LHCN-M2 (cell line): ENCODE measurements at places on chromosomes 1 and 21.
A peak's percentile ranks its signal among the peaks of the same experiment; 100 is the strongest.

GRCh38 chr1:240350910-240351331 is 259.2 kb downstream of the FMN2 start:
- DNase-seq = peak; percentile 72

- DNase-seq = peak; percentile 67
These were observed 2.1 kb upstream of the AHDC1 start for GRCh38 chr1:27605796-27606707.

- DNase-seq = no peak
These were observed 16.1 kb downstream of the HIVEP3 start for GRCh38 chr1:41902664-41903063.

- no peak for DNase-seq
These were observed 20.1 kb upstream of the COQ8A start for GRCh38 chr1:226919995-226920394.

DNA sequence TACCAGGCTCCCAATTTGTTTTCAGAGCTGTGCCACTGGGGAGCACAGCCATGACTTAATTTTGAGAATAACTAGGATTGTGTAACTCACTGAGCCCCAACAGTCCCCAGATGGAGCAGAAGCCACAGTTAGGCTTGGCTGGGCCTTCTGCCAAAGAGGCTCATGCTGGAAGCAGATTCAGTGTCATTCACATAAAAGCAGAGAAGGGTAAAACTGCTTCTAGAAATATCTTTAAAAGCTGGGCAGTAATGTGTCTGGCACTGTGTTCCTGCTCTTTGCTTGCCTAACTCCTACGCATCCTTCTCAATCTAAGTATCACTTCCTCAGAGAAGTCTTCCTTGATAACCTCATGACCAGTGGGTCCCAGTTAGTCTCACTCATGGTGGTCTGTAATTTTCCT is 20.3 kb downstream of the STK40 start:
- peak; percentile 85 for DNase-seq

DNA sequence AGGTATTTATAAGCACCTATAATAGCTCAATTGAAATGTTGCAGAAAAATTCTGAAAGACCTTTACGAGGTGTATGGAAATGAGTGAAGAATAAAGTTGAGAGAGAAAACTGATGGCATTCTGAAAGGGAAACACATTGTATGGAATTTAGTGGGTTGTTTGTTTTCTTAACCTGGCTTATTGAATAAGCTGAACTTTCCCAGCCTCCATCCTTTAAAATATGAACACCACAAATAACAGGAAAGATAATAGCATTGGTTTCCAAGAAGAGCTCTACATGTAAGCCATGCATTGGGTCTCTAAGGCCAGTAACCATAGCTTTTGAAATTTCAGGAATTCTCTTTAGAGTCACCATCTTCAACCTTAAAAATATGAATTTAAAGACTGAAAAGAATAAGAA is 709.0 kb downstream of the USP25 start:
- DNase-seq = no peak

DNA sequence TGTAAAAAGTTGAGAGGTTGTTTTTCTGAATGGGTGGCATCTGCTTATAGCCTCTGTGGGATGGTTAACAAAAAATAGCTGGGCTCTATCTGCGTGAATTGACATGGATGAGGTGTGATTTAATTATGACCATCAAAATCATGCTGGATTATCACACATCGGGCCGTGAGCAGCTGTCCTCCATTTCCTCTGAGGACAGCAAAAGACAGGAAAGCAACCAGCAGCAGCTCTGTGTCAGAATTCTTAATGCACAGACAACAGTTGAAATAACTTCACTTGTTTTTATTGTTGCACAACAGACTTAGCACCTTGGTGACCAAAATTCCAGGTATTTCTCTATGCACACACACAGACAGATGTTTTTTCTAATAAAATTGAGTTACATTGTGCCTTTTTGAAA is 54.5 kb upstream of the LAPTM5 start:
- DNase-seq = no peak

GRCh38 chr1:64248065-64248464 is 44.6 kb downstream of the UBE2U start:
- no peak for DNase-seq

- DNase-seq = no peak
These were observed 10.4 kb upstream of the C2CD2 start for GRCh38 chr21:41964171-41964570.

DNA sequence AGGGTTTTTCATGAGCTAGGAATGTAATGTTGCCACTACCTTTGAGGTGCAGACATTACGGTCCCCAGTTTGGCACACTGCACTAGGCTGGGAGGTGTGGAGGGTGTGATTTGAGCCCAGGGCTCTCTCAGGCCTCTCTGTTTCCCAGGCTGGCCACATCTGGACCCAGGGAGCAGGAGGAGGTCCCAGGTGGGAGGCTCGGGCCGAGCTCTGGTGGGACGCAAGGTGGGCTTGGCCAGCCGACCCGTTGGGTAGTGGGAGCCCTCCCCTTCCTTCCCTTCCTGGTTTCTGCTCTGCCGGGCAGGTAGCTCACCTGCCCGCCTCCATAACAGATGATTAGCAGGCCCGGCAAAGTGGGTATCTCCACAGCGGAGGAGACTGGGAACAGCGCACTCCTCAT is 146.2 kb upstream of the TMEM51 start:
- no peak for DNase-seq

DNA sequence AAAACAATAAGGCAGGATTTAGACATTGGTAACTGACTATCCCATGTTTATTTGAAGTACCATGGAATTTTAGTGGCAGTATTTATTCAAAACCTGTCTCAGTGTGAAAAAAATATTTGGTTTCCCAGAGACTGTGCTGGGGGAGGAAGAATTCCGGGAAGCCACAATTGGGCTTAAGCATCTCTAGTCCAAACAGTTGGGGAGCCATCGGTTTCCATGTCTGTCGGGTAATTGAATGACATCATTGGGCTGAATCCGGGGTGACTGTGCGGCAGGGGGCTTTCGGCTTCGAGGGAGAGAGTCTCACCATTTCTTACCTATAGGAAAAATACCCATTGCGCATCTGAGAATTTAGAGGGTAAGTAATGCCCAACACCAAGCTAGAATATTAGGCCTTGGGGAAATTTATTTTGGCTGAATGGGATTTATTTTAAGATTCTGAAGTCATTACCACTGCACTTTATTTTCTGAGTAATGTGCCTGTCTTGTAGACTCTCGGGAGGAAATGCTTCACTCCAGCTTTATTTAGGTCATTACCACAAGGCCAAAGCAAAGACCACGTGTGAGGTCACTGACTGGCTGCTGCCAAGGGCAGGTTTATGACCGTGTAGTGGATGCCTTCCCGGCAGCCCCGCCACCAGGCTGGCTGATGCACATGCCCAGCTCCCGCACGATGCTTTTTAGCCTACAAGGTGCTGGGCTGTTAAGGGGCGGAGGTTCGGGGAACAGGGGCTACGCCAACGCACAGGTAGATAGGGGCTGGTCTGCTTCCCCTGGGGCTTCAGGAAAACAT is 23.1 kb upstream of the UMODL1 start:
- peak; percentile 89 for DNase-seq

- DNase-seq = no peak
These were observed 8.0 kb downstream of the MMEL1 start for GRCh38 chr1:2624735-2625300.

GRCh38 chr1:185398599-185398998 is 81.6 kb upstream of the IVNS1ABP start:
- DNase-seq = no peak

DNA sequence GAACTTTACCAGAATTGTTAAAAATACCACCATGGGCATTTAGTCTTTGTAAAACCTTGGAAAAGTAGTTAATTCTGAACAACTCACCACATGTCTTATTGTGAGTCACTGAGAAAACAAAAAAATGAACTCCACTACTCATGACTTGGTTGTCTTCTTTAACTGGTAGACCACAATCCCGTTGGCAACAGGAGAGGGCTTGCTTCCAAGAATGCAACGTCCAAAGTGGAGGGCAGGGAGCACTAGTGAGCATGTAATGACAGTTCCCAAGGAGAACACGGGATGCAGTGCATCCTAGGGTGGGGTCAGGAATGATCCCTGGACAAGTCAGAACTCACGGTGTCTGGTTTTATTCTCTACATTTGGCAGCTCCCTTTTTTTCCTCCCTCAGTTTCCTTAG is 15.2 kb upstream of the HMCN1 start:
- DNase-seq = peak; percentile 97

- no peak for DNase-seq
These were observed 8.1 kb downstream of the CACNA1S start for GRCh38 chr1:201104141-201104540.

- no peak for DNase-seq
These were observed 577.3 kb downstream of the AJAP1 start for GRCh38 chr1:5231541-5232315.

- no peak for DNase-seq
These were observed 243.0 kb upstream of the GJB5 start for GRCh38 chr1:34511802-34512201.
